ENCODE measurements at places on chromosomes 2 and 18.
A peak's percentile ranks its signal among the peaks of the same experiment; 100 is the strongest.

DNA sequence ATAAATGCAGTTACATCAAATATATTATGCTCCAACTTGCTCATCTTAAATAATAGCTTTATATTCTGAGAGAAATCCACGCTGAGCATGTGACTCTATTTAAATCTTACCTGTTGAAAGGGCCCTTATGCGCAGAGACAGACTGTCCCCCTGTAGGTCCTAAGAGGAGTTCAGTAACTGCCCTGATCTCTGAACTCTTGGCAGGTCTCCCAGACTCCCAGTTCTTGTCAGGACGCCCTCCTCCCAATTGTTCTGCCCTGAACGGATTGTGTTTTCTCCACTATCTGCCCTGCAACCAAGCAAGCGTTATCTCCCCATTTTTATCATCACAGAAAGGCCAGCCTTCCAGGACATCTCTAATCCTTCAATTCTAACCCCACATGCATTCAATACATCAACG lies 954.6 kb downstream of the TSN start:
- no peak for DNase-seq

DNA sequence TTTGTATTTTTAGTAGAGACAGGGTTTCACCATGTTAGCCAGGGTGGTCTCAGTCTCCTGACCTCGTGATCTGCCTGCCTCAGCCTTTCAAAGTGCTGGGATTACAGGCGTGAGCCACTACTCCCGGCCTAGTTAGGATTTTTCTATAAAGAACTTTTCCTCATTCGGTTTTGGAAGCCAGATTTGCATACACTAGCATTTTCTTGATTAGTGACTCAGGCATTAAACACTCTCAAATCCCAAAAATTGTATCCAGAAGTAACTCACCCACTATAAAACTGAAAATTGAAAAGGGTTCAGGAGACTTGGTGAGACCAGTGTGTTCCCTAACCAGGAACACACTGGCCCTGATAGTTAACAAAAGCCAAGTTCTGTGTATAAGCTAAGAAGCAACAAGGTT lies 25.2 kb downstream of the EIF2AK3 start:
- no peak for DNase-seq

GRCh38 chr2:210269148-210269547 lies 43.9 kb upstream of the ACADL start:
- DNase-seq = no peak

- DNase-seq = no peak
These were observed 21.2 kb downstream of the GPC1 start for GRCh38 chr2:240456447-240457222.

GRCh38 chr2:241102239-241102803 lies at the start of gene MTERF4:
Gene MTERF4 (minus strand): TSS chr2:241102287. CDS start chr2:241102273, 14 bp downstream.
- peak; percentile 86 for DNase-seq

- DNase-seq = no peak
These were observed 237.8 kb upstream of the THSD7B start for GRCh38 chr2:136527560-136527959.

GRCh38 chr2:25856377-25856776 lies 21.9 kb downstream of the ASXL2 start:
- no peak for DNase-seq

DNA sequence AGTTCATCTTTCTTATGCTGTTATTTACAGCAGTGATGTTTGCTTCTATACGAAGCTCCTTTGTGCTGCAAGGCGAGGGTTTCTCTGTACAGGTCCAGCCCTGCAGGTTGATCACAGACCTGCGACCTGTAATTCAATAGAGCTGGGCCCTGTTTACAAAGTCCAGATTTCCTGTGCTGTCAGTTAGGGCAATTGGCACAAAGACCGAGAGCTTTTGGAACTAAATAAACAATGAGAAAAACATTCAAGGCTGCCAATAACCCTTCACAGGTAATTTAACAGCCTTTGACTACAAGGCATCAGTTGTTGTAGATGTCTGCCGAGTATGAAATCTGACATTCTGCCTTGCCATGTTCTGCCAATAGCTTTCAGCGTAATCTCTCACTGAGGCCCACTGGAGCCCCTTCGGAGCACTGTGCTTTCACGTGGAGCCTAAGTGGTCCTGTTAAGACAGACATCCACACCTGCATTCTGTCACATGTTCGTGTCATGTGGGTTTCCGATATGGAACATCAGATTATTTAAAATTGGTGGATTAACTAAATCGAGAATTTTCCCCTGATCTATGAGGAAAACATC lies 232.5 kb downstream of the PTGR3 start:
- DNase-seq = no peak

DNA sequence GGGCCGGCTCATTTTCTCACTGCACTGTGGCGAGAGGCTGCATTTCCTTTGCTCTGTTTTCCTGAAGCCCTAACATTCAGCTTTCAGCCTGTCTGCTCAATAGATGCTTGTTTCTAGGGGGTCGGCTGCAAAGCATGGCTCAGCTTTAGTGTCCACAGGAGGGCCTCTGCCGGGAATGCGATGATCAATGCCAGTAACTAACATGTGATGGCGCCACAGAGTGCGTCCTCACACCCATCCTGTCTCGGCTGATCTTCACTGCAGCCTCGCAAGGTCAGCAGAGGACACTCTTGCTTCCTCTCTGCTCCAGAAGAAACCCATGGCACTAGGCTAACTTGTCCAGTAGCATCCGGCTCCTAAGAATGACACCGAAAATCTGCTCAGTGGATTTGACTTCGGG lies 156.4 kb upstream of the PXDN start:
- DNase-seq = no peak
